ENCODE measurements at places on chromosomes 16 and 17.

GRCh38 chr17:3904501-3904900, 11.6 kb upstream of the CAMKK1 start:
- no peak for DNase-seq

DNA sequence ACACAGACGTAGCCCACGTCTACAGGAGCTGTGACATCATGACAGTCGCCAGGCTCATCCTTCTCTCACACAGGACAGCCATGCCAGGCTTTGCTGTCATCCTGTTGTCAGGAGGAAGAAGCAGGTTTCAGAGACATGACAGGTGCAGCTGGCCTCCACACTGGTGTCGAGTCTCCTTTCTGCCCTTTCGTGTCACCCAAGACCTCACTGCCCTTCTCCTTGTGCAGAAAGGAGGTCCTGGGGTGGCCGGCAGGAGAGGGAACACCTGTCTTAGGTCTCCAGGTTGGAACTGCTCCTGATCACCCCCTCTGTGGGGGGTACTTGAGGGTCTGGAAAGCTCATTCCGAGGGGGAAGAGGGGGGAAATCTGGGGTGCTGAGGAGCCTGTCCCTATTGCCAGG, 41.6 kb upstream of the IRF8 start:
- DNase-seq, result no peak

DNA sequence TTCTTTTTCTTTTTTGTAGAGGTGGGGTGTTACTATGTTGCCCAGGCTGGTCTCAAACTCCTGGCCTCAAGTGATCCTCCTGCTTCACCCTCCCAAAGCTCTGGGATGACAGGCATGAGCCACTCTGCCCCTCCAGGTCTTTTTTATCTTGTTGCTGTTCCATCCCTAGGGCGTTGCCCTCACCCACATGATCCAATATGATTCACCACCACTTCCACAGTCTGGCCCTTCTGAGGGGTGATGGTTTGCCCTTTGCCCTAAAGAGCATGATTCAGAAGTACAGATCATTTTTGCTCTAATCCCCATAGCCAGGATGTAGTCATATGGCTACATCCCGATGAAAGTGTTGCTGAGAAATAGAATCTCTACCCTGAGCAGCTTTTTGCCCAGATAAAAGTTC, 18.8 kb downstream of the STX4 start:
- no peak for DNase-seq

DNA sequence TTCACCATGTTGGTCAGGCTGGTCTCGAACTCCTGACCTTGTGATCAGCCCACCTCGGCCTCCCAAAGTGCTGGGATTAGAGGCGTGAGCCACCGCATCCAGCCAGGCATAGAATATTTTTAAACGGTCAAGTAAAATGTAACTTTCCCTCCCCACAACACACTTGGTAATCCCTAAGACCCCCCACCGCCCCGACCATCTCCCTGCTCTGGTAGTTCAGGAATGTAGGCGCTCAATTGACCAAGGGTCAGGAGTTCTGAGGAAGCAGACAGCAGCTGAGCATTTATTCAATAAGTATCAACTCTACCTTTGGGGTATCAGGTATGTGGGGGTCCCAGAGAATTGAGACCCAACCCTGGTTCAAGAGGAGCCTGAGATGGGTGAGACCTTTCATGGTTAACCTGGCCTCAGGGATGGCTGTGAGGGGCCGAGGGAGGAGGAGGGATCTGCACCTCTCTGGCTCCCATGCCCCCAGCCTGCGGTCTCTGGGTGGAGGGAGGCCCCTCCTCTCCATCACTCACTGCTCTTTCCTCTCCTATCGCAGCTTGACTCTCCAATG, 48.4 kb upstream of the TOB1 start:
- no peak for DNase-seq

GRCh38 chr16:3475604-3476375, 19.5 kb downstream of the C16orf90 start:
- DNase-seq, result no peak

GRCh38 chr17:57512258-57512657, 232.8 kb downstream of the CCDC182 start:
- no peak for DNase-seq

All from activated effector memory CD4-positive, alpha-beta T cell treated with Interleukin-2 at 50 U/mL for 16 hours (primary cell).